ENCODE measurements at places on chromosomes 7 and 10.

DNA sequence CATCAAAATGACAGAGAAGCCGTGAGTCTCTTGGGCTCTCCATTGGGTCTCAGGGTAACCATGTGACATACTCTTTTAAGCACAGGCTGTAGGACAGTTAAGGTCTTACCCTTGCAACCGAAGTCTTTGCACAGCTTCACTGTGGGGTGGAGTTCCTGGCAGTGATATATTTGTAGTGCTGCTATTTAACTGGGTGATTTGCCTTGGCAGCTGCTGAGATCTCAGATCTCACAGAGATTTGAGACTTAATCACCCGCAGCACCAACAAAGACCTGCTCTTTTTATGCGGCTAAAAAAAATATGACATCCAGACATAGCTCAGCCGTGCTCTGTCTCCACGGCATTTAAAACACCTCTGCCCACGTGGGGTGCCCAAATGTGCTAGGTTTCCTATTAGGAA, 63.4 kb upstream of the NPTX2 start:
- no peak for DNase-seq

GRCh38 chr10:11330383-11331045, 280.9 kb downstream of the USP6NL start:
- DNase-seq, result no peak

GRCh38 chr10:121526135-121526790, 72.0 kb downstream of the FGFR2 start:
- no peak for DNase-seq

DNA sequence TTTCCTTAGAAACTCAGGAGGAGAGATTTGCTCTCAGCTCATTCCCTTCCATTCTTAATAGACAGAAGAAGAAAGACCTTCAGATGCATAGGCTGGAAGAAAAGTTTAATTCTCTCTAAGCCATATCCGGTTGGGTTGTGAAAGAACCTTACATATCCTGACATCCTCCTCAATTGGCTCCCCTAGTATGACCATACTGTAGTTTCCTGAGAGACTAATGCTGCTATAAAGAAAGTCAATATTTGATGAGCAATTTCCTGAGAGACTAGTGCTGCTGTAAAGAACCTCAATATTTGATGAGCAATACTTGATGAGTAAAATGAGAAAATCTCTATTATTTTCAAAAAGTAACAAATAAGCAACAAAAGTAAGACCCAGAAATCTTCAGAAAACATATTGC, 888.5 kb upstream of the SORCS1 start:
- no peak for DNase-seq

GRCh38 chr7:50303335-50304128, 984 bp upstream of the IKZF1 start:
- DNase-seq, result no peak

DNA sequence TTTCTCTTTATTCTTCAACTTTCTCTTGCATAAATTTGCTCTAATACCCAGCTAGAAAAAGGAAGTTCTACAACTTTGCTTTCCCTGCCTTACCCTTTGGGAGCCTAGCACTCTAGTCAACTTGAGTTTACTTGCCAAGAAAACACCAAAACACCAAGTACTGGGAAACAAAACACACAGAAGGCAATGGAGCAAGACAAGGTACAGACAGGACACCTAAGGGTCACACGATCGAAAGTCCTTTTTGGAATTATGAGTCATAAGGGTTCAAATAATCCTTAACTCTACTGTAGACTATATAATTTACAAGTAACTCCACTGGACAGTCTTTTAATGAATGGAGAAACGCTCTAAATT, 42.6 kb upstream of the ANAPC16 start:
- no peak for DNase-seq

DNA sequence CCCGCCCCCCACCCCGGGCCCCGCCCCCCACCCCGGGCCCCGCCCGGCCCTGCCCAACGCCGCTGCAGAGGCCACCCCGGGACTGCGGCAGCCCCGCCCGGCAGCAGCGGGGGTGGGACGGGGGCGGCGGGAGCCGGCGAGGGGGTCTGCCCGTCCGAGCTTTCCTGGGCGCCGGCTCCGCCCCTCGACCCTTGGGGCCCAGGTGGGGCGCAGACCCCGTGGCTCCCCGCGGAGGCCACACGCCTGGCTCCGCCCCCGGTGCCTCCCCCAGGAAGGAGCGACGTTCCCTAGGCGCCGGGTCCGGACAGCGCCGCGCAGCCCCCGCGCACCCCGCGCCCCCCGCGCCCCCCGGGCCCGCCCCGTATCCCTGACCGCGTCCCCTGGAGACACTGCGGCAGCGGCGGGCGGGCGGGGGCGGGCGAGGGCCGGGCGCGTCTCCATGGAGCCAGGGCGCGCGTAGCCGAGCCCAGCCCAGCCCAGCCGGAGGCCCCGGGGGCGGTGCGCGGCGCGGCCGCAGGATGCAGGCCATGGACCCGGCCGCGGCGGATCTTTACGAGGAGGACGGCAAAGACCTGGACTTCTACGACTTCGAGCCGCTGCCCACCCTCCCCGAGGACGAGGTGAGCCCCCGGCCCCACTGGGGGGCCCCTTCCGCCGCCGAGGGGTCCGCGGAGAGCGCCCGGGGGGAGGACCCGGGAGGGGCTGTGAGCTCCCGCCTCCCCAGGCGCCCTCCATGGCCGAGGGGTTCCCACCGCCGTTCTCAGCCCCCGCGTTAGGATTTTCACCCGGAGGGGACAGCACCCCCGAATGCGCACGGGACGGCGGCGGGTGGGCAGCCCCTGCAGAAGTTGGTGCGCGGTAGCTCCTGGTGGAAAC, at the start of gene KNDC1:
Gene KNDC1, plus strand, starts transcription at position 270 of the 876 bp plus-strand sequence. Its CDS starts 249 bp downstream, at position 519.
- DNase-seq, result no peak
